ENCODE measurements at places on chromosomes 2 and 18.

- no peak for DNase-seq
These were observed 33.7 kb downstream of the ANKRD30B start for GRCh38 chr18:14781671-14782070.

GRCh38 chr2:33619028-33619427, 19.9 kb upstream of the FAM98A start:
- DNase-seq = no peak

DNA sequence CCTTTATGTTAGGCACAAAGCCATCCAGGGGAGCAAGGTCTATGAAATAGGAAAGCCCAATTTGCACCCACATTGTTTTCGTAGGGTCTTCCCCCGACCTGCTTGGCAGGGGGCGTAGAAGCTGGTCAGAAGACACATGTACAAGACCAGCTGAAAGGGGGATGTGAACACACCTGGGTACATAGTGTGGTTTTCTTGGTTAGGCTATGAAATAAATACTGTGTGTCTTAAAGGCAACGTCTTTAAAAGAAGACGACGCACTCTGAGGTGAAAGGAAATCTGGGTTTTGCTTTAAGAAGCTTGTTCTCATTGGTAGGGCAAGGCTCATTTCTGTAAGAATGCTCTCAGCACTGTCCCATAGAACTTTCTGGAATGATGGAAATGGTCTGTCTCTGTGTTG, 60.0 kb upstream of the KLF7 start:
- DNase-seq = no peak

DNA sequence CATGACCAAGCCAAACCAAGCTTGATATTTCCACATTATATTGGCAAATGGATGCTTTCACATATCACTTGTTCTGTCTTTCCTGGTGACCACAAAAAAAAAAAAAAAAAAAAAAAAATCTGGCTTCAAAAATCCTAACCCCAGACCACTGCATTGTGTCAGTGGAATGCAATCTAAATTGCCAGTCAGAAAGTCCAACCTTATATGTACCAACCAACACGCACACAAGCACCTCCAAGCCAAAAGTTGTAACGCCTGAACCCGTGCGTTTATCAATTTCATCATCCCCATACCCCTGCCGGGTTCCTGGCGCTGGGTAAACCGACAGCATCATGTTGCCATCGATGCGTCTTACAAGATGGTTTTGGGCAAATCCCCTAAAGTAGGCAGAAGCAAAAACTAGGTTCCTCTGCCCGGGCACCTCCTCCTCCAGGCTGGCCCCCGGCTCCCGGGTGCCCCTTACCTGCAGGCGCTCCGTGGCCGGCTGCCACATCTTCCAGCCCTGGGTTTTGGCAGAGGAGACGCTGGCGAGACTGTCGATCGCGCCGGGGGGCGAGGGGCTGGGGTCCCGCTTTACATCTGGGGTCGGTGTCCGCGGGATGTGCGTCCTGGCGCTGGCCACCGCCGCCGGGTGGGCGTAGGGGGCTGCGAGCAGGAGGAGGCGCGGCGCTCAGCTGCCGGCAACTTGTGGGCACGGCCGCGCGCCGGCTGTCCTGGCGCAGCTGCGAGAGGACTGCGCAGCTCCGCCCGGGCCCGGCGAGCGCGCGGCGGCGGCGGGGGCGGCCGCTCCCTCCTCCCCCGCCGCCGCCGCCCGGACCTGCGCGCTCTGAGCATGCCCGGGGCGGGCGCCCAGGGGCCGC, at the start of gene PID1:
TSS of gene PID1 (minus strand) at position 737 of the 860 bp plus-strand sequence. CDS start at position 493, 244 bp downstream.
- DNase-seq = no peak

DNA sequence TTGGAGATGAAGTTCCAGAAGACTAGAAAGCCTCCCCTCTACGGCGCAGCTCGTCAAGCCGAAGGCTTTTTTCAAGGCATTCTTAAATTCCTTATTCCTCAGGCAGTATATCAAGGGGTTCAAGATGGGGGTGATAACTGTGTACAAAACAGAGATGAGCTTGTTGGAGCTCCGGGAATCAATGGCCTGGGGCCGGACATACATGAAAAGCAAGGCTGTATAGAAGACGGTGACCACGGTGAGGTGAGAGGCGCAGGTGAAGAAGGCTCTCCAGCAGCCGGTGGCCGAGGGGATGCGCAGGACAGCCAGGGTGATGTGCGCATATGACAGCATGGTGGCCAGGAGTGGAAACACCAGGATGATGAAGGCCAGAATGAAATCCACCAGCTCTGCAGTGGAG, 8.2 kb downstream of the OR6B3 start:
- no peak for DNase-seq

DNA sequence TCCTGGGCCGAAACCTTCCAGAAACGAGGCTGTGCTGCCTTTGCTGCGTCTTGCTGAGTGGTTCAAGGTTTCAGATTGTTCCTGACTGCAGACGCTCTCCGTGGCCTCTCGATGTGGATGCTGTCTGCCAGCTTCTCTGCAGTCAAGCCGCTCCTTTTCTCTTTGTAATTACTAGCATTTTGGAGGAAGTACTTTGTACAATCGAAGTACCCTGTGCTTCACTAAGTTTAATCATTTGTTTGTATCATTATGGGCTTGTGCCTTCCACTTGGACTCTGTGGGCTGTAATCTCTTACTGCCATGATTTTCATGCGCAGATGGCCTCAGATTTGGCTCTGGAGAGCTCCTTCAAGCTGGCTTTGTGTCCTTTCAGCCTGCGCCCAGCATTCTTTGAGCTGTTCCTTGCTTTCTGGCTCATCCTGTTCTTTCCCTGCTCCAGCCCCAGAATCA, 49.3 kb downstream of the TRAF3IP1 start:
- no peak for DNase-seq

GRCh38 chr18:407626-408224, 92.8 kb downstream of the COLEC12 start:
- no peak for DNase-seq

- no peak for DNase-seq
These were observed 634.7 kb upstream of the ZNF804A start for GRCh38 chr2:183963609-183964008.

DNA sequence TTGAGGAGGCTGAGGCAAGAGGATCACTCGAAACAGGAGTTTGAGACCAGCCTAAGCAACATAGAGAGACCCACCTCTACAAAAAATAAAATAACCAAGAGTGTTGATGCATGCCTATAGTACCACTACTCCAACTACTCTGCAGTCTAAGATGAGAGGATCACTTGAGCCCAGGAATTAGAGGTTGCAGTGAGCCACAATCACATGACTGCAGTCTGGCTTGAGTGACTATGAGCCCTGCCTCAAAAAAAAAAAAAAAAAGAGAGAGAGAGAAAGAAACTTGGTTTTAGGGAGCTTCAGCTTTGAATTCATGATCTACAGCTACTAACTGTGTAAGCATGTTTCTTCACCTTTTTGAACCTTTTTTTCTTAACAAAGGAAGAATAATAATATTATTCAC, 119.9 kb downstream of the HNMT start:
- no peak for DNase-seq

- DNase-seq = no peak
These were observed 129.4 kb upstream of the TPO start for GRCh38 chr2:1283871-1284270.
